ENCODE measurements at places on chromosomes 5 and 9.

DNA sequence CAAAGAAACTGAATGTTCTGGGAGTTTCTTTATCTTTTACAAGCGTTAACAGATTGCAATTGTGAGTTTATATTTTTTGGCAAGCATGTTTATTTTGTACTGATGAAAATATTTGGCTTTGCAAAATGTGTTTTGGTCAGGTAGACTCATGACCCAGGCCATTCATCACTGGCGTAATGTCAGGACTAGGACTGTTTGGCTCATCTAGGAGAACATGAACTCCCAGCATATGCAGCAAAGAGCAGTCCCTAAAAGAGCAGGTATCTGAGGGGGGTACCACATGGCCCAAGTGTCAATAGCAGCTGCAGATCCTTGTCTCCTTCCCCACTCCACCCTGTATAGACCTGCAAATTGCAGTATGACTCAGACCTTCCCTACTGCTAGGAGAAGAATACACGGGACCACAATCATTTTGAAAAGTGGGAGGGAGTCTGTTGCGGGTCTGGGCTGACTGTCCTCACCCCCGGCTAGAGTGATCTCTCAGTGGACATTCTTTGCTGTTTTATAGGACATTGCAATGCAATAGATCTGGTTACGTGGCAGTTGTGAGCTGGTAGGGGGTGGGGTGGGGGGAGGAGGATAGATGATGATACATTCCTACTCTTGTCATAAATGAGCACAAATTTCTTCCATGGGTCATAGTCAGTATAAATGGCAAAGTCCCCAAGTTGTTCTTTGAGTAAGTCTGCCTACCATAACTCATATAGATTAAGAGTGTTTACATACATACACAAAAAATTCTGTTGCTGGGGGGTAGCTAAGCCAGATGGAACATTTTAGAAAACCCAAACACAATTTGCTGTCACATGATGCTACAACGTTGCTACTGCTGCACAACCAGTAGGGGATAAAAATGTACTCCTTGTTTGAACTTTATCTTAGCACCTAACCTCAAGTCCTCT is 20.8 kb upstream of the SNCAIP start:
- DNase-seq: no peak

- no peak for DNase-seq
Observed at GRCh38 chr5:75337366-75338021, 474 bp downstream of the HMGCR start.

GRCh38 chr9:131994364-131995125 is 85.1 kb downstream of the MED27 start:
- no peak for DNase-seq

- peak; percentile 68 for DNase-seq
Observed at GRCh38 chr9:98191671-98192502, 550 bp downstream of the CORO2A start.

DNA sequence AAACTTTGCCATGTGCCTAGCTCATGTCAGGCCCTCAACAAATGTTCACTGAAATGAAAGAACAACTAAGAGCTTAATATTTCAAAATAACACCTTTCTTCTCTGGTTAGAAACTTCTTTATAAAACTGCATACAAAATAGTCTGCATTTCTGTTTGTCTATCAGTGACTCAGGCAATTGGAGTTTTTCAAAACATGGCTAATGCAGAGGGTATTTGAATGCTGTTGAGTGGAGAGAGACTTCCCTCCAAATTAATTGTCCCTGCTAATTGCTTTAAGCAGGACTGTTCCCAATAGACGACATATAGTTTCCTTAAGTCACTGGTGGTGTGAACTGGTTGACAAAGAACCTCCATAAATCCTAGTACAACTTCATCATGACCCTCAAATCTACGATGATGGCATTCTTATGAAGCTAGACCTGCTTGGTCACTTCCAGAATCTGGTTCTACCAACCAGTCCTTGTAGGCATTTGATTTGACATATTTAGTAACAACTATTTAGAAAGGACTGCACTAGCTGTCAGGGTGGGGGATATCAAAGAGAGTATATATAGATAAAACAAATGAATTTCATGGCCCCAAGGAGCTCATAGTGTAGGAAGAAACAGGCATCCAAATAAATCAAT is 84.5 kb downstream of the PRLR start:
- DNase-seq: no peak

DNA sequence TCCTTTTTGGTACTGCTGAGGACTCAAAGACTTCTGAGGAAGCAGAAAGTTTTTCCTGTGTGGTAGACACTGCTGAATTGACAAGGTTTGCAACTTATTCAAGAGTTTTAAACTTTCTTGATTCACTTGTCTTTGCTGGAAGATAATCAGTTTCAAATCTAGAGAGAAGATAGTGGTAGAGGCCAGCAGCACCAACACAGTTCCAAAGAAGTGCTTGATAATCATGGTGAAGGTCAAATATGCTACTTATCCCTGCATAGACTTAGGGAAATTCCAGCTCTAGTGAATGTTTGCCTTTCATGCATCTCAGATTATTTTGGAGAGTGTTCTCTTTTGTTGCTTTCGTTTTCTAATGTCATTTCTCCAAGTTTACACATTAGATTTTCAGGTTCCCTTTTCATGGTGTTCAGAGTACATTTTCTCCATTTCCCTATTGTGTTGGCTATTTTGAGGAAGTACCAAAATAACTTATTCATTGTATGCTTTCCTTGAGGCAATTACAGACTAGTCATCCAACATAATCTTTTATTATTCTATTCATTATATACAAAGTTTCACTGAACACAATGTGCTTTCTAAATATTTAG is 550 bp downstream of the IFNE start:
- no peak for DNase-seq

- DNase-seq: no peak
Observed at GRCh38 chr5:67516948-67517565, 320.5 kb upstream of the CD180 start.

DNA sequence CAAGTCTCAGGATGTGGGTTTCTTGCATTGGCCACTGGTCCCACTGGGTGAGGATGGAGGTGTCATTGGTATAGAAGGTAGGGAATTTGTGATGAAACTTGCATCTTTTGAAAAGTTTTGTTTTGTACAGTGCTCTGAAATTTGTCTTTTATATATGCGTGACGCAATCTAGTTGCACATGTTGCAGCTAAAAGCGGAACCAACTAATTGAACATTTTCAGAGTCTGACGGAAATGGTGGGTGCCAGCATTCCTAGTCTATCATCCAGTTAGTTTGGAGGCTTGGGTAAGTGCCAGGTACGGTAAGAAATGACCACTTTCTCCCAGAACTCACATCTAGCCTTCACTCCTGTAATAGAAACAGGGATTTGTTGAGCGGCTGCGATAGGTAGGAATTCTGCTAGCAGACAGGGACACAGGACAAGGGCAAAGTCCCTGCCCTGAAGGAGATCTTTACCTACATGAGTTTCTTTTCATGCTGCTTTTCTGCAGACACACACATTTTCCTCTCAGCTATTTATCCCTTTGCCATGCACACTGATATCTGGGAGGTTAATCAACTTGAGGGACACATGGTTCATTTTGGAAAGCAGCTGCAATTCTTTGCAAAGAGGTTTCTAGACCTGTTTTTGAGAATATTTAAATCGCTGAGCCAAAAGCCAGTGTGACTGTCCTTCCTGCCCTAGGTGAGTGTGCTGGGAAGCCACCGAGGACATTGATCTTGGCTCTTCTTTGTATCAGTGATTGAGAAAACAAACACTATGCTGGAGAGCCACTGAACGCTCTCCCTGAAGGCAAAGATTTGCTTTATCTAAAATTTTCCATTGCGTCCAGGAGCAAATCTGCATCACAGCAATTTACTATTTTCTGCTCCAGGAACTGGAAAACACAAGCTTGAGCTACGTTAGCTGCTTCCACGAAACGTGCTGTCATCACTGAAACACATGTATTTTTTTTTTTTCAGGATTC is 89.7 kb downstream of the DAP start:
- DNase-seq: no peak

DNA sequence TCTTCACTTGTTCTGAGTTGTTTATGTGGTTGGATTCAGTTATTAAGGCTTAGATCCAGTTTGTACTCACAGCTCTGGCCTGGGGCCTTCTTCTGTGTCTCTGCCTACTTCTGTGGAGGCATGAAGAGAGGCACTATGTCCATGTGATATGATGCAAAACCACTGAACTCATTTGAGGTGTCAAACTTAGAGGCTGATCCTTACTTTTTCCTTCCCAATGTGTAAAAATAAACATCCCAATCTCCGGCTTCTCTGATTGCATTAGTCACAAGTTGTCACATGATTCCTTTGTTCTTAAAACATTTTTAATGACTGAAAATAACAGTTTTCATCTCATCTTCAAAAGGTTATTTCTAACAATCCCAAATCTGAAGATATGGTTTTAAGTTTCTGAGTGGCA is 276.0 kb upstream of the RGMB start:
- DNase-seq: no peak

GRCh38 chr5:111953351-111954127 is 196.5 kb upstream of the NREP start:
- DNase-seq: no peak

DNA sequence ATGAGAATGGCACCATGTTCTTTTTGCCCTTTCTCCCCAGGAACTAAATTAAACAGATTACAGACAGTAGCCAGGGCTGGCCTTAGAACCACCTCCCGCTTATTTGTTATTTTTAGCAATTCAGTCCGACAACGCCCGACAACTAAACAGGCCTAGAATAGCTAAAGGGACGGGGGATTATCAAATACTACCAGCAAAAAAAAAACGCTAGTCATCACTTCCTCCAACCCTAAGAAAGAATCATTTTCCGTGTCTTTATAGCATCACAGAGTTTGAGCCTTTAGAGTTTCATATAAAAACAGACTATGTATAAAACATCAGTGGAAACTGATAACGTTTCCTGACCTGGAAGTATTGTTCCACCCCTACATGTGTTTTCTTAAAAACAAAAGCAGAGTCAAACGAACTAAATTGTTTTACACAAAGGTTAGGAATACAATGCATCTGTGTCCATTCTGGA is 35.3 kb downstream of the PFDN1 start:
- no peak for DNase-seq

- DNase-seq: no peak
Observed at GRCh38 chr9:133116346-133117231, 4.5 kb downstream of the RALGDS start.

DNA sequence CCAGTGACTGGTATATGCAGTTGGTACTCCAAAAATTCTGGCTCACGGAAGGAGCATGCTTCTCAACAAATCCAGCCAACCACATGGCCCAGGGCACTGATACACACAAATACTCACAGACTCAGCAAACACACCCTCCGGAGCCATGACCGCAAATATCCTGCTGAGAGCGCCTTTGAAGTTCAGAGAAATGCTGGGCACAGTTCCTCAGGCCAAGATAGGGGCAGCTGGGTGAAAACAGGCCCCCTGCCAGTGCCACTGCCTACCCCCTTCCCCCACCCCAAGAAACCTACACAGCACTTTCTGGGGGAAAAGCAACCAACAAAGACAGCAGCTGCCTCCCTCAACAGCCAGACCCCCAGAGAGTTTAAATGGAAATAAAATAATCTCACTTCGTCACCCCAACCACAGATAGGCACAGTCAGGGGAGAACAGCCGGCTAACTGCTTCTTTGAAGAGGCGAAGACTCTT is 120.0 kb downstream of the C5orf15 start:
- no peak for DNase-seq

DNA sequence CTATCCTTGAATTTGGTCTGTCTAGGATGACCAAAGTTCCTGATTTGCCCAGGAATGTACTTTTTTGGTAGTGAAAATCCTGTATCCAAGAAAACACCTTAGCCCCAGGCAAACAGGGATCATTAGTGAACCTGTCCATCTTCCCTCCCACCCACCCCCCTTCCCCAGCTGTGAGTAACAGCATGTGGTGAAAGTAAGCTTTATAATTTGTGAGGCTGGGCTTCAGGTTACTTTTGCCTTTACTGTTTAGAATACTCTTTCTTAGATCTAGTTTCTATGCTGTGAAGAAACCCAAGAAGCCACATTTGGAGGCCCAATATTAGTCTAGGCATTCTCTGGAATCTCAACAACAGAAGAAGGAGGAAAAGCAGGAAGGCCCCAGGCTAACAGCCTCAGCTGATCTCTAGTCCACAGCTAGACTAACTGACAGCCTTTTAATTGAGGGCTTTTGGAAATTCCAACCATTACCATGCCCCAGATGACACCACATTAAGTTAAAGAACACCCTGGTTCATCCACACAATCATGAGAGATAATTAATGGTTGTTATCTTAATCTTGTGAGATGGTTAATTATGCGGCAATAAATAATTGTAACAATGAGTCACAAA is 703.0 kb upstream of the NUDT12 start:
- no peak for DNase-seq

- DNase-seq: no peak
Observed at GRCh38 chr9:120868339-120868675, 8.7 kb downstream of the PHF19 start.

DNA sequence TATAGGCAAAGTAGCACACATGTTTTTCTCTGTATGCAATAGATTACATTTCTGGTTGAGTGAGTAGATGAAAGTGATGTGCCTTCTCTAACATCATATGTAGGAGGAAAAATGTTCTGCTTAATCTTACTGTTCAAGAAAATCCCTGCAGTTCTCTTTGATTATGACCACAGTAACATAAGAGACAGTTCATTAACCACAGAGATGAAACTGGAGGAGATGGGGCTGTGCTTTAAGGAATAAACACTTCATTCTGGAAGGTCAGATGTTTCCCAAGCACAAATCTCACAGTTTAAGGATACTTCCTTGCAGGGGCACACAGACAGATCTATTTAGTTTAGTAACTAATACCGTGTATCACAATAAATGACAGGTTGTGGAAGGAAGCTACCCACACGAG is 150.2 kb downstream of the SEMA5A start:
- no peak for DNase-seq

DNA sequence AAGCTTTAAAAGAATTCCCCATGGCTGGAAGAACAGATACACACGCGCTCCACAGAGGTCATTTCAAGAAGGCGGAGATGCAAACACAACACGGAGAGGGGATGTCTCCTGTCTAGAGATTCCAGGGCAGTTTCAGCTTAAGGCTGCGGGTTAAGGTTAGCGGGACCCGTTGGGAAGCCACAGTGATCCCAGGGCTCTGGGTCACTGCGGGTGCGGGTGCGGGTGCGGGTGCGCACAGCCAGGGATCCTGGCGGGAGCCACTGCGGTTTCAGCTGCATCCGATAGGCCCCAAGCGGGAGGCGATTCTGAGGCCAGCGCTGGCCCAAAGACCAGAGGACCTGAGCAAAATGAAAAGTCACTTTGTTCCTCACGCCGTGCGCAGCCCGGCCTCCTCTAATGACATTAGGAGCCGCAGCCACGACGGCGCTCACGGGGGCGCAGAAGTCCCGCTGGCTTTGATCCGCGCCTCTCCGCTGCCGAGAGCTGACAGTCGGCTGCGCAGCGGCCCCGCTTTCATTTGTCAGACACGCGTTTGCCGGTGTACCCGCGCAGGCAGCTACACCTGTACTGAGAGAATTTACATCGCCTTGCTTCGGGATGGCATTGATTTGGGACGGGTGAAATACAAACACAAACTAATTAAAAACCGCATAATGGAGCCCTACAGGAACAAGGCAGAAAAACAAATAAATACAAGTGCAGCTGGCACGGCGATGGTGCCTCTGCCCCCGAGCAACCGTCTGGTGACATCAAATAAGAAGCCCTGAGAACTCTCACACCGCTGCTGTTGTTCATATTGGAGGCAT is 5.3 kb upstream of the IRX1 start:
- DNase-seq: no peak

Data from NCI-H1417 (cell line).